ENCODE measurements at places on chromosomes 3 and 15. TPM values are rescaled to one million over a fixed set of nuclear protein-coding genes. Genes with fewer than 3 reads are reported as not detected.

CASR gene
- total RNA-seq, result not detected

DISP2 gene
- 0.36 TPM for total RNA-seq

NGRN gene
- 32.9 TPM for total RNA-seq

MASP1 gene
- not detected for total RNA-seq

TNFSF10 gene
- 36.1 TPM for total RNA-seq

DAZL gene
- total RNA-seq, result 0.08 TPM

VEPH1 gene
- not detected for total RNA-seq

SENP8 gene
- total RNA-seq, result 3.0 TPM

GOLGA8O gene
- 0.23 TPM for total RNA-seq

SPATA12 gene
- total RNA-seq, result not detected

CYP11A1 gene
- total RNA-seq, result 0.23 TPM

FRMD4B gene
- 41.4 TPM for total RNA-seq

AP4E1 gene
- total RNA-seq, result 21.5 TPM

PCOLCE2 gene
- total RNA-seq, result 0.52 TPM

MYO1E gene
- 51.9 TPM for total RNA-seq

SACM1L gene
- total RNA-seq, result 89.7 TPM

OXNAD1 gene
- total RNA-seq, result 31.8 TPM

RTP1 gene
- total RNA-seq, result not detected

OSTN gene
- total RNA-seq, result not detected

ST3GAL6 gene
- not detected for total RNA-seq

PKM gene
- 2,669 TPM for total RNA-seq

LEKR1 gene
- 0.48 TPM for total RNA-seq

MITF gene
- total RNA-seq, result not detected

COL6A6 gene
- total RNA-seq, result not detected

PLS1 gene
- total RNA-seq, result 6.0 TPM

TEX55 gene
- total RNA-seq, result not detected

RTP3 gene
- total RNA-seq, result not detected

DGKG gene
- total RNA-seq, result 0.42 TPM

TRIM69 gene
- total RNA-seq, result 62.5 TPM

DUOX1 gene
- 0.19 TPM for total RNA-seq

TOPBP1 gene
- total RNA-seq, result 83.2 TPM

SAMMSON gene
- not detected for total RNA-seq

EAF2 gene
- 11.2 TPM for total RNA-seq

GPR62 gene
- total RNA-seq, result not detected

SETMAR gene
- 16.4 TPM for total RNA-seq

RIOX2 gene
- total RNA-seq, result 66.2 TPM

ROPN1B gene
- not detected for total RNA-seq

CPNE9 gene
- 0.40 TPM for total RNA-seq

OXTR gene
- 0.73 TPM for total RNA-seq

ROPN1 gene
- total RNA-seq, result not detected

ERICH6 gene
- not detected for total RNA-seq

DPPA4 gene
- 0.23 TPM for total RNA-seq

ZNF620 gene
- total RNA-seq, result 6.2 TPM

VWA5B2 gene
- not detected for total RNA-seq

GABRB3 gene
- total RNA-seq, result not detected

CCDC191 gene
- total RNA-seq, result 2.0 TPM

KBTBD13 gene
- total RNA-seq, result not detected

SLC22A14 gene
- total RNA-seq, result not detected

GP9 gene
- total RNA-seq, result not detected

GOLGA6L1 gene
- not detected for total RNA-seq

RASGRP1 gene
- 64.2 TPM for total RNA-seq

MYEF2 gene
- total RNA-seq, result 9.9 TPM

BSN gene
- 0.30 TPM for total RNA-seq

PAK2 gene
- 78.4 TPM for total RNA-seq

KAT2B gene
- 39.6 TPM for total RNA-seq

SRGAP3 gene
- 0.99 TPM for total RNA-seq

ADCY5 gene
- not detected for total RNA-seq

P2RY1 gene
- 0.48 TPM for total RNA-seq

All from activated CD8-positive, alpha-beta memory T cell treated with anti-CD3 and anti-CD28 coated beads for 36 hours (primary cell).